ENCODE measurements at places on chromosomes 12 and 14. TPM values are rescaled to one million over a fixed set of nuclear protein-coding genes. Genes with fewer than 3 reads are reported as not detected.

Gene TMPRSS12
- not detected for total RNA-seq

Gene CFAP54
- 0.14 TPM for total RNA-seq

Gene STAB2
- total RNA-seq = 0.25 TPM

Gene HELB
- total RNA-seq = 3.9 TPM

Gene TSPAN9
- 45.5 TPM for total RNA-seq

DNA sequence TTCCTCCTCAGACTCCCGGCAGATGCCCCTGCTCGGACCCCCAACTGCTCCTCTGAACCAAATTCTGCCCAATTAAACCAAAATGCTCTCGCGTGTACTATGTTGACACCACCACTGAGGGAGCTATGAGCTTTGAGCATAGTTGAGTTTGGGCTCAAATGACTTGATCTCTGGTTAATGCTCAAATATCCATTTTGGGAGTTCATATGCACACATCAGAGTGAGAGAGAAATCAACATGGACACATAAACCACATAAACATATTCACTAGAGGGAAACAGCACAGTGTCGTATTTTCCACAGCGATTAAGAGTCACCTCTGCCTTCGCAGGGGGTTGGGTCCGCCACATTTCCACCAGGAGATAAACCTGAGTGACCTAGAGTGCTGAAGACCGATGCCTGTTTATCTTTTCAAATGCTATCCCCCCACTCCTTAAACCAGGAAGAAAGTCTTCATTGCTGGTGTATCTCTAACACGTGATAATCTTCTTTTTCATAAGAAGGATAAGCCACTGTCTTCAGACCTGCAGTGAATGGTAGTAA is 59.4 kb upstream of the FOXN3 start:
- no peaks in the 10 kb centered on the region for H3K36me3 ChIP-seq
- H3K27me3 ChIP-seq = no peaks in the 10 kb centered on the region
- H3K4me3 ChIP-seq = no peak overlapping the region
- H3K4me1 ChIP-seq = no peaks in the 10 kb centered on the region

DNA sequence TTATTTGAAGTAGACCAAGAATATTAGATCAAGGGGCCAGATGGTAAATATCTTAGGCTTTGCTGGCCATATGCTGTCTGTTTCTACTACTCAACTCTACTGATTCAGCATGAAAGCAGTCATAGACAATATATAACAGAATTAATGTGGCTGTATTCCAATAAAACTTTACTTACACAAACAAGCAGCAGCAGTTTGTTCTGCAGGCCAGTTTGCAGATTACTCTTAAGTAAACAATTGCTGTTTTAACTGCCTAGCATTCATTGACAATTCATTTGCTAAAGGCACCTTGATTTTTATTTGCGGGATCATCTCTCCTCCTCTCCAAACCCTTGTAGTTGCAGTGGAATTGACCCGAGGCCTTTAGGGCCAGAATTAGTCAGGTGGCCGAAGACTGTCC is 94.1 kb upstream of the GARIN6 start:
- no peak overlapping the region for H3K27ac ChIP-seq
- H3K4me3 ChIP-seq = no peak overlapping the region
- no peaks in the 10 kb centered on the region for H3K27me3 ChIP-seq
- H3K4me1 ChIP-seq = no peaks in the 10 kb centered on the region
- no peaks in the 10 kb centered on the region for H3K36me3 ChIP-seq

- no peaks in the 10 kb centered on the region for H3K4me1 ChIP-seq
- no peak overlapping the region for H3K27ac ChIP-seq
- H3K36me3 ChIP-seq = no peaks in the 10 kb centered on the region
- DNase-seq = no peak
Observed at GRCh38 chr14:57987596-57988300, 121.9 kb upstream of the SLC35F4 start.

DNA sequence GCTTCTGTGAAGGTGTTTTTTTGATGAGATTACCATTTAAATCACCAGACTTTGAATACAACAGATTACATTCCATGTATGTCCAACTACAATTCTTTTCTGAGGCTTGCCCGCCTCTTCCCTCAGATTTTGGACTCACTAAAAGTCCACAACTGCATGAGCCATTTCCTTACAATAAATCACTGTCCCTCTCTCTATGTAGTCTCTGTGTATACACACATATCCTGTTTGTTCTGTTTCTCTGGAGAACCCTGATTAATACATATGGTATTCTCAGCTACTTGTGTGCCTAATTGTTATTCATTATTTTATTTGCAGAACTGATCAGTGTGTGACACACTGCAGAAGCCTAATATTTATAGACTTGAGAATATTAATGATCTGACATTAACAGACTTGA is 2.4 kb upstream of the MIPOL1 start:
- H3K4me3 ChIP-seq = no peak overlapping the region
- no peak overlapping the region for H3K27ac ChIP-seq
- no peaks in the 10 kb centered on the region for H3K36me3 ChIP-seq
- DNase-seq = no peak
- H3K4me1 ChIP-seq = peaks cover 13% of the 10 kb centered on the region

GRCh38 chr12:77062396-77062795 is 3.0 kb downstream of the E2F7 start:
- H3K36me3 ChIP-seq = no peaks in the 10 kb centered on the region
- DNase-seq = no peak
- no peak overlapping the region for H3K4me3 ChIP-seq
- no peak overlapping the region for H3K27ac ChIP-seq
- 0 out of 2 replicates have a peak, but pooled peaks cover 7% of the 10 kb centered on the region for H3K4me1 ChIP-seq

GRCh38 chr12:104990950-104991349 is 4.8 kb downstream of the NOPCHAP1 start:
- no peaks in the 10 kb centered on the region for H3K36me3 ChIP-seq
- H3K4me3 ChIP-seq = no peak overlapping the region
- H3K4me1 ChIP-seq = 0 out of 2 replicates have a peak, but pooled peaks cover 3% of the 10 kb centered on the region
- no peak overlapping the region for H3K27ac ChIP-seq

DNA sequence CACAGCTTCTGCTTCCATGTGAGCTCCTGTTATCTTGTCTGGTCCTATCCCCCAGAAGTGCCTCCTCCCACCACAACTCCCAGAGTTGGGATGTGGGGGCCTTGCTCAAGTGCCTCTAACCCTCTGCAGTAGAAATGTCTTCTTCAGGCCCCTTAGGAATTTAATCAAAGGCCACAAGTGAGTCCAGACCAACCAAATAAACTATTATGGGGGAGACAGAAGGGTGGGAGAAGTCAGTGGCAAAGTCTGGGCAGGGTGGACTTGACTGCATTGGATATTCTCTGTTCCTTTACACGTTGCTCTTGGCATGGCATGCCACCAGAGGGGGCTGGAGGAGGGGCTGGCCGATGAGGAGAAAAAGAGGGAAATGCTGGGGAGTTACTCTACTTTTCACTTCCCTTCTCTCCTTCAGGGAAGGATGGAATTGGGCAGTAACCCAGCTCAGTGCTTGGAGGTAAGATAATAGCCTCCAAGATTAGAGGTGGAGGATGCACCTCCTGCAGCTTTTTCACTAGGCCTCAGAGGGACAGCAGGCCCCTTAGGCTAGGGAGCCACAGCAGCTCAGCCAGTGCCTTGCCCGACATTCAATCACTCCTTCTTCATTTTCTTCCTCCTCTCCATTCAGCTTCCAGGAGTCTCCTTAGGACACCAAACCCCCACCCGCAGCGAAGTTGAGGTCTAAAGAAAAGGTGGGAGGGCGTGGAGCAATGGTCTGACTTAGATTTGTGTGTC is 1.2 kb upstream of the AP1G2 start:
- no peak overlapping the region for H3K4me3 ChIP-seq
- DNase-seq = peak; percentile 37
- no peaks in the 10 kb centered on the region for H3K36me3 ChIP-seq

DNA sequence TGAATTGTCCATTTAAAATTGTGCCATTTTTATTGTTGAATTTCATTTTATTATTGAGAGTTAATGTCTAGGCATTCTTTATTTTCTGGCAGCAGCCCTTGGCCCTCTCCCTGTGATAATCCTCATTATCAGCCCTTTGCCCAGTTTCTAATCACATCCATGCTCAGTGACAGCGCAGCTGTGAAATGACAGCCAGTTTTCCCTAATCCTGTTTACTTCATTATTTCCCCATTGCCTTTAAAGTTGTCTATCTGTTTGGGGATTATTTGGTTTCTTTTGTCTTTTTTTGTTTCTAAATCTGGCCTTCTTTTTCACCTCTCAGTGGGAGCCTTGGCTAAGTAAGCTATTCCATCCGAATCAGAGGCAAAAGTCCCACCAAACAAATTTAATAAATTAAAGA is 476.9 kb downstream of the SLC6A15 start:
- no peaks in the 10 kb centered on the region for H3K27me3 ChIP-seq
- no peak for DNase-seq
- no peak overlapping the region for H3K4me3 ChIP-seq
- H3K4me1 ChIP-seq = no peaks in the 10 kb centered on the region

GRCh38 chr12:5889381-5890047 is 55.5 kb downstream of the ANO2 start:
- H3K36me3 ChIP-seq = no peaks in the 10 kb centered on the region
- no peaks in the 10 kb centered on the region for H3K4me1 ChIP-seq
- peak; percentile 59 for DNase-seq
- no peak overlapping the region for H3K27ac ChIP-seq

DNA sequence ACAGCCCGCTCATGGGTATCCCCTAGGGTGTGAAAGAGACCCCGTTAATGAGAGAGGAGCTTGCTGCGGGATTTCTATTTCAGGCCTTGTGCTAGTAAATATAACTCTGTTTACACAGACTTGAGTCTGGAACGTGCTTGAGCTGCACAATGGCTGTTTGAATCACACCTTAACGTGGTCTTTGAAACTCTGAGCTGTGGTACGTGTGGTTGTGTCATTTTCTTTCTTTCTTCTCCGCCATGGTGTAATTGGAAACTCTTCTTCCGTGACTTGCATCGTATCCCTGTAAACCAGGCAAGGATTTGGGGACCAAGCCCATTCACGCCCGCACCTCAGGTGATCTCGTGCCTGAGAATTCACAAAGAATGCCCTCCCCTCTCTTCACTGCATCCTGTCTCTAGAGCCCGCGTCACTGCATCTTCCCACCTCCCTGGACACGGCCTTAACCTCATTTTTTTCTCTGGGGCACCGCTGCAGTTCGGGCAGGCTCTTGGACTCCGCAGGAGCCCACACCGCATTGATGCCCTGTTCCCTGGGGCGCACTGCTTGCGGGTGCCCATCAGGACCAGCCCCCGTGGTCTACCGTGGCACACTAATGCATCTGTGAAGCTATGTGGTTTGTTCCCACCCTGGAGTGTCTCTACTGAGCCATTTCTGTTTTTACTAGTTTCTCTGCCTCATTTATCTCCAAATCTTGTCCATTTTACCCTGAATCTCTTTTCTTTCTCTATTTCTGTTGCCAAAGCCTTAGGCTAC is 78.4 kb upstream of the PARP11 start:
- no peak overlapping the region for H3K27ac ChIP-seq
- H3K27me3 ChIP-seq = no peaks in the 10 kb centered on the region
- no peaks in the 10 kb centered on the region for H3K36me3 ChIP-seq
- H3K4me1 ChIP-seq = peaks cover 3% of the 10 kb centered on the region

- H3K36me3 ChIP-seq = no peaks in the 10 kb centered on the region
- no peaks in the 10 kb centered on the region for H3K27me3 ChIP-seq
- no peak overlapping the region for H3K4me3 ChIP-seq
- no peak overlapping the region for H3K27ac ChIP-seq
- no peak for DNase-seq
Observed at GRCh38 chr12:124650912-124651311, 83.5 kb upstream of the NCOR2 start.

GRCh38 chr12:14664434-14665023 is 31.9 kb downstream of the GUCY2C start:
- peak; percentile 51 for DNase-seq
- no peaks in the 10 kb centered on the region for H3K27me3 ChIP-seq
- H3K4me1 ChIP-seq = no peaks in the 10 kb centered on the region

DNA sequence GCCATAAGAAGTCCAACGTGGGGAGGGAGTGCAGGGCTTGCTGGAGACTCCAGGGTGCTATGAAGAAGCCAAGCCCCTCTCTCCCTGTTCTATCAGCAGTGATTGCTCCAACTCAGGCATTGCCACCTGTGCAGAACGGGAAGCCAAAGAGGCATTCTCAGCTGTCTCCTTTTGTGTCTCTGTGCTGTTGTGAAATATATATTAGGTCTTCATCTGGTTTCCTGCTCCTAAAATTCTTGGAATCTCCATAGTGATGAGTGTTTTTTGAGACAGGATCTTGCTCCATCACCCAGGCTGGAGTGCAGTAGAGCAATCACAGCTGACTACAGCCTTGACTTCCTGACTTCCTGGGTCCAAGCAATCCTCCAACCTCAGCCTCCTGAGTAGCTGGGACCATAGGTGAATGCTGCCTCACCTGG is 51.2 kb upstream of the AEBP2 start:
- H3K27me3 ChIP-seq = no peaks in the 10 kb centered on the region
- no peak overlapping the region for H3K4me3 ChIP-seq
- H3K36me3 ChIP-seq = no peaks in the 10 kb centered on the region
- H3K27ac ChIP-seq = no peak overlapping the region

- H3K27ac ChIP-seq = no peak overlapping the region
- no peaks in the 10 kb centered on the region for H3K36me3 ChIP-seq
- no peaks in the 10 kb centered on the region for H3K4me1 ChIP-seq
- H3K4me3 ChIP-seq = no peak overlapping the region
Observed at GRCh38 chr14:104267895-104268294, 129.5 kb downstream of the KIF26A start.

DNA sequence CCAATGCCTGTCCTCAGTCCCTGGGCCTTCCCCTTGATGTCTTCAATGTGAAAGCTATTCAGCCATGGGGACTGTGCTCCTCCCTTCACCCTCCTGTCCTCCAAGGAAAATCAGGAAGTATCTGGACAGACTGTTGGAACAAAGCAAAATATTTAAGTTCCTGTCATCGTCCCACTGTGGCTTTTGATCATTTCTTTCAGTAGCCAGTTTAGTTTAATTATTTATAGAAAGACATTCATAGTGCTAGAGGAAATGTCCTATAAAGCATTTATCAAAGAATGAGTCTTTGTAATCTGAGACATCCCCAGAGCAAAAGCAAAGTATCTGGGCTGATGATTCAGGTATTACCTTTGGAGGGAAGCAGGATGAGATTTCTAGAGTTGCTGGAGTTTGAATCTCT is 254.1 kb downstream of the NRXN3 start:
- no peak overlapping the region for H3K4me3 ChIP-seq
- no peaks in the 10 kb centered on the region for H3K36me3 ChIP-seq
- DNase-seq = no peak
- 0 out of 2 replicates have a peak, but pooled peaks cover 2% of the 10 kb centered on the region for H3K27me3 ChIP-seq

DNA sequence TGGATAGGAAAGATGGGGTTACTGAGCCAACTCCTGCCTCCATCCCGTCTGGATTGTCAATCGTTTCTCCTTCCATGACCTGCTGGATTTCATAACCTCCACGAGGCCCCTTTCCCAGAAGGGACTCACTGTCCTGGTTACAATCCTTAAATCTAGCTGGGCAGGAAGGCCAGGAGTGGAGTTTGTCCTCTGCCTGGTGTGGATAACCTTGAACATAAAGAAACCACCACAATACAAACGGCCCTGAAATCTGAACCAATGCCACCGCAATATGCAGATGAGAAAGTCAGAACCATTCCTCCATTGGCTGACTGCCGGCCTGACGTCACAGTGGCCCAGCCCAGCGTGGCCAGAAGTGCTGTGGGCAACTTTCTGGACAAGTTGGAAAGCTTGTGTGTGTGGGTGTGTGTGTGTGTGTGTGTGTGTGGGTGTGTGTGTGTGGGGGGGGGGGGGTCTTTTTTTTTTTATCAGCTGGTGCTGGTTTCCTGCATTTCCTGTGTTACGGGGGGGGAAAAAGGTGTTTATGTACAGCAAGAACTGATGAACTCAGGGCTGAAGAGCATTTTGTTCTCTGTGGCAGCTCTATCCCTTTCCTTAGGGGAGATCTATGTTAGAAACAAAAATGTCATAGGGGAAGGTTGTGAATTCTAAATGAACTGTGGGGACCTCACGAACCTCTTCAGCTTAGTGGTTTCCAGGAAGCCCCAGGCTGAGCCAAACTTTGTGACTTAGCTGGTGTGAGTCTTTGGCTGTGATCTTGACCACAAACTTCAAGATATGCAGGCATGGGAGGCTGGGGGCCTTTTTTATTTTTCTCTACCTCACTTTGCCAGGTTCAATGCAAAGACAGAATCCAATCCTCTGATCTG is 81.6 kb upstream of the MED13L start:
- H3K27ac ChIP-seq = peak overlapping the region; percentile 88
- DNase-seq = peak; percentile 94
- H3K4me1 ChIP-seq = peaks cover 13% of the 10 kb centered on the region
- H3K27me3 ChIP-seq = no peaks in the 10 kb centered on the region
